ENCODE measurements at places on chromosomes 12 and 14. TPM values are rescaled to one million over a fixed set of nuclear protein-coding genes. Genes with fewer than 3 reads are reported as not detected.

GRCh38 chr12:442235-442884, 17.4 kb upstream of the B4GALNT3 start:
- peak; percentile 22 for DNase-seq

DNA sequence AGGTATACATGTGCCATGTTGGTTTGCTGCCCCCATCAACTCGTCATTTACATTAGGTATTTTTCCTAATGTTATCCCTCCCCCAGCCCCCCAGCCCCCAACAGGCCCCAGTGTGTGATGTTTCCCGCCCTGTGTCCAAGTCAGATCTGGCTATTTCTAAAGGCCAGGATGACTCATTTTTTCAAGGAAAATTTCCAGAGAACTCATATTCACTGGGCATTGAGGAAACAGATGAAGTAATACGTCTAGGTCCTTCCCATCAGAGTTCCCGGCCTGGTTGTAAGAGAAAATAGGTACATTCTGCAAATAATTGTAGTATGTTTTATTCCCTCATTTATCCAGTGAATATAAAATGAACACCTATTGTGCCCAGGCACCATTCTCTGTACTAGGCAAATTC, 345.2 kb downstream of the BCL11B start:
- no peak for DNase-seq

GRCh38 chr12:15910864-15911721, at the start of gene DERA:
Gene DERA (plus strand): TSS chr12:15911332. CDS start chr12:15911384, 52 bp downstream.
- DNase-seq = no peak

- no peak for DNase-seq
Observed at GRCh38 chr12:83827193-83827592, 1085.4 kb downstream of the SLC6A15 start.

DNA sequence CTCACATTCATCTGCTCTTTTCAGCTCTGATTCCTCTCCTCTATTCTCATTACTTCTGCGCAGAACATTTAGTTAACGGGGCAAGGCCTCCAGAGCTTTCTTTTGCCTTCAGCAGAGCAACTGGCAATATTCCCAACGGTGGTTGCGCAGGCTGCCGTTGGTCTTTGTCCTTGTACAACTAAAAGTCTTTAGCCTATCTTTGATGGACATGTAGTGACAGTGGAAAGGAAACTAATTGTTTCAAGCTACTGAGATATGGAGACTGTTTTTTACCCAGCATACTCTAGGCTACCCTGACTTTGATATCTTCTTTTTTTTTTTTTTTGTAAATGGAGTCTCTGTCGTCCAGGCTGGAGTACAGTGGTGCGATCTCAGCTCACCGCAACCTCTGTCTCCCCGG, 12.6 kb downstream of the R3HDM2 start:
- no peak for DNase-seq

DNA sequence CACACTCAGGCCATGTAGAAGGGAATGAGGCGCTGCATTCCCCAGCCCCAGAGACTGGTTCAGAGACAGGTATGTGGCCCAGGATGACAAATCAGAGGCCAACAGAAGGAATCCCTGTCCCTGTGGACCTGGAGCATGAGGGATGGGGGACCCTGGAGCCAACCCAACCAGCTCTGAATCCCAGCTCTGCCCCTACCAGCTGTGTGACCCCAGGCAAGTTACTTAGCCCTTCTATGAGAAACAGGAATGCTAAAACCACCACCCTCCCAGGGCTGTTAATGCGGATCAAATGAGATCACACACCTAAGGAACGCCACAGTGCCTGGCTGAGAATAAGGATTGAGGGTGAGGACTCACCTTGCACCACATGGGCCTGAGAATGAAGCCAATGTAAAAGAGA, 15.6 kb downstream of the ITPK1 start:
- no peak for DNase-seq

GRCh38 chr14:30035361-30035760, 107.7 kb upstream of the PRKD1 start:
- no peak for DNase-seq

- no peak for DNase-seq
Observed at GRCh38 chr12:115943630-115944391, 333.7 kb downstream of the MED13L start.

DNA sequence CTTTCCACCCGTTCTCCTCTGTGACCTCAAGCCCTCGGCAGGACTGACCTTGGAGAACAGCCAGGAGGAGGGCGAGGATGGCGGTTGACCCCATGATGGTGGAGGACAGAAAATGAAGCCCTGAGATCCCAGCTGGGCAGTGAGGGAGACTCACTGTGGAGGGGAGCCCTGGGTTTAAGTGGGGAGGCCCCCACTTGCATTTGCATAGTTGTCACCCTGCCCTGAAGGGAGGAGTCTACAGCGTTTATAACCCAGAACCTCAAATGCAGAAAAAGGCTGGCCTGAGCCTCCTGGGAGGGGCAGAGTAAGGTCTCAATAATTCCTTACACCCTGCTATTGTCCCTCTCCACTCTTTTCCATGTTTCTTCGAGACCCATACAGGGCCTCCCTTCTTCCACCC, 1052.7 kb downstream of the TMEM121 start:
- no peak for DNase-seq

GRCh38 chr12:129827102-129827865, 76.5 kb downstream of the TMEM132D start:
- DNase-seq = no peak

DNA sequence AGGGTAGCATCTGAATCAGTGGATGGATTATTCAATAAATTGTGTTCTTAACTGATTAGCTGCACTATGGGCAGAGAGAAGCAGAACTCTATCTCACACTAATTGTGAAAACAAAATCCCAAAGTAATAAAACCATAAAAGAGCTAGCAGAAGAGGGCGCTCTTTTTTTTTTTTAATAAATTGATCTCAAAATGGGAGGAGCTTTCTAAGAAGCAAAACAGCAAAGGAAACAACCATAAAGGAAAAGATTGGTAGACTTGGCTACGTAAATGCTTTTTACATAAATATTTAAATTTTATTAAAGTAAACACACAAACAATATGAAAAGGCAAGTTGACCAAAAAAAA, 1.5 kb upstream of the TM7SF3 start:
- DNase-seq = no peak

DNA sequence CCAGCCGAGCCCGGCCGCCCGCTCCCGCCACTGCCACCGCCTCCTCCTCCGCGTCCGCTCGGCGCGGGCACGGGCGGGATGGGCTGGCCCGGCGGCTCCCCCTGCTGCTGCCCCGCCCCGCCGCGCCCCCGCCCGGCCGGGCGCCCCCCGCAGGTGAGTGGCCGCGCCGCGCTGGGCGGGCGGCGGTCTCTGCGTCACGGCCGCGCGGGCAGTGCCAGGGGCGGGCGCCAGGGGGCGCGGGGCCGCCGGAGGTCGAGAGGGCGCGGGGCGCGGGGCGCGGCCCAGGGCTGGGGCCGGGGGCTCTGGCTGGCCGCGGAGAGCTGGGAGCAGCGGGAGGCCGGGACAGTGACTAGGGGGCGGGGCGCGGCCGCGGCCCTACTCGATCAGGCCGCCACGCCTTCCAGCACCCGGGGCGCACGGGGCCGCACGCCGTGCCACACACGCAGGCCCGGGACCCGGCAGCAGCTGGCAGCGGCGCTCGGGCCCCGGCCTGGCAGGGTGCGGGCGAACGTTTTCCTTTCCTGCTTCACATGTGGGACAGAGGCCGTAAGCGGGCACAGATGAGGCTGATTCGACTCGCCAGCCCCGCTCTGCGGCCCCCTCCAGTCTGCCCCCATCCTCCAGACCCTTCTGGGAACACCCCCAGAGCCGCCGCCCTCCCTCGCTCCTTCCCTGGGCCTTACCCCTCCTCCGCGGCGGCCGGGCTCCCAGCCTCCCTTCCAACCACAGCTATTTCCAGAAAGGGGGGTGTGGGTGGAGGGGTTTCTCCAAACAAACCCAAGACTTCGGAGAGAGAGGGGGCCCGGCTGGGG, 2.4 kb upstream of the TNS2 start:
- DNase-seq = no peak

DNA sequence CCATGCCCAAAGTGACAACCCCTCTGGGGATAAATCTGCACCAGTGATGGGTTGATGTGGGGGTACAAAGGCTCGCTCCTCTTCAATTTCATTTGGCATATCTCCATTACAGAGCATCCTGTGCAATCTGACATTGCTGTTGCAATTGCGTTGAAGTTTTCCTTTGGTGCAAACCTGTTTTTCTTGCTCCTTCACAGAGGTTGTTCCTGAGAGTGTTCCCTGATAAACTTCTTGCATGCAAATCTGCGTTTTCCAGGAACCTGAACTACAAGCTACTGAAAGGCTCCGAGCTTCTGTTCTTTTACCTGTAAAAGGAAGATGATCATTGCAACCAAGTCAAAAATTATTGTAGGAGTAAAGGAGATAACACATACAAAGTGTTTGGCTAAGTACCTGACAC, 26.1 kb downstream of the SERPINA11 start:
- no peak for DNase-seq

DNA sequence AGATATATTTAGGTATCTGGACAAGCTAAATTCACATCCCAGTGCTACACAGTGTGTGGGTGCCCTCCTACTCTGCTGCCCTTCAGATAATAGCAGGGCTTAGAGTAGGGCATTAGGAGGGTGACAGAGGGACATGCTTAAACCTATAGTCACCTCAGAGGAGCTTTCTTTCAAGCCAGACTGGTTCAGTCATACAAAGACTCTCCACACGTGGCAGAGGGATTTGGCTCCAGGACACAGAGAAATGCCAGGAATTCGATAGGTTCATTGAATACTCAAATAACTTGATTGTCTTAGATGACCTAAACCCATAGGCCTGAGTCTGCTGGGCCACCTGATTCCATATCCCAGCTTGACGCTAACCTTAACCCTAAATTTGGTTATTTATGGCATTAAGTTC, 163.5 kb downstream of the TPH2 start:
- no peak for DNase-seq

DNA sequence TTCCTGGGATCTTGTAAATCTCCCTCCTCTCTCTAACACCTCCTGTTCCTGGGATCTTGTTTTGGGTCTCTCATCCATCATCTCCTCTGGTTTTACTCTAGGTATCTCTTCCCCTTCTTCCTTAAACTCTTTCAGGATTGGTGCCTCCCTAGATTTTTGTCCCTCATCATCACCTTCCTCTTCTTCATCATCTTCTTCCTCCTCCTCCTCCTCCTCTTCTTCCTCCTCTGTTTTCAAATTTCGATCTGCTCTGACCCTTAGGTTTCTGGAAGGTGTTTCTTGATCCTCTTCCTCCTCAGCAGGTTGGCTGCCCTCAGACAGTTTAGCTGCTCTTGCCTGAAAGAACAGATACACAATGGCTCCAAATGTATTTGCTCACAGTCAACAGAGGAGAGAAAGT, 14.5 kb downstream of the ACIN1 start:
- no peak for DNase-seq

GRCh38 chr12:92273076-92273475, 127.4 kb upstream of the BTG1 start:
- DNase-seq = no peak

DNA sequence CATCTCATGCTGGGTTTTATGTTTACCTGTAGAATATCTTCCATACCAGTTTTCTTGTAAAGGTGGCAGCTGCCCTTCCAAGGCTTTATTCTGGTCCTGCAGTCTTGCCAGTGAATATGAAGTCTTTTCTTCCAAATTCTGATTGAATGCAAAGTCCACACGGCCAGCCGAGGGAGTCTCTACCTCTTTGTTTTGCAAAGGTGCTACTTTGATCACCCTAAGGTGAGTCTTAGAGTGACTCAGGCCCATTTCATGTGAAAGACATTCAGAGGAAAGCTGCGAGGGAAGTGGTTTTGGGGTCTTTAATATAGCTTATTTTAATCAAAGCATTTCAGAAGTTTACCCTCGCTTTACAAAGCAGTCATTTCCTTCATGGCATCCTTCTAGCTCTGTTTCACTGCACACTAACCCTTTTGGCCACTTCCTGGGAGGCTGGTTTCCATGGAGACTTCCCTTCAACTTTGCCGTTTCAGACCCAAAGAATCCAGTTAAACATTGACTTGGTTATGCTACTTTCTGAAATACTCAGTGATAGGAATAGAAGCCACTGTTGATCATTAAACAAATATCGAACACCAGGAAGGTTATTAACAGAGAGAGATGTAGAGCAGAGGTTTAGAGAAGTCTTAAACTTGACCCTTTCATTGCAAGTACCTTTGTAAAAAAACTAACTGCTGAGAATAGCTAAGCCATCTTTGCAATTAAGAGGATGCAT, at the start of gene CCDC198:
TSS of gene CCDC198 (minus strand) at position 391 of the 715 bp plus-strand sequence. CDS start at position 249, 142 bp downstream.
- DNase-seq = no peak

DNA sequence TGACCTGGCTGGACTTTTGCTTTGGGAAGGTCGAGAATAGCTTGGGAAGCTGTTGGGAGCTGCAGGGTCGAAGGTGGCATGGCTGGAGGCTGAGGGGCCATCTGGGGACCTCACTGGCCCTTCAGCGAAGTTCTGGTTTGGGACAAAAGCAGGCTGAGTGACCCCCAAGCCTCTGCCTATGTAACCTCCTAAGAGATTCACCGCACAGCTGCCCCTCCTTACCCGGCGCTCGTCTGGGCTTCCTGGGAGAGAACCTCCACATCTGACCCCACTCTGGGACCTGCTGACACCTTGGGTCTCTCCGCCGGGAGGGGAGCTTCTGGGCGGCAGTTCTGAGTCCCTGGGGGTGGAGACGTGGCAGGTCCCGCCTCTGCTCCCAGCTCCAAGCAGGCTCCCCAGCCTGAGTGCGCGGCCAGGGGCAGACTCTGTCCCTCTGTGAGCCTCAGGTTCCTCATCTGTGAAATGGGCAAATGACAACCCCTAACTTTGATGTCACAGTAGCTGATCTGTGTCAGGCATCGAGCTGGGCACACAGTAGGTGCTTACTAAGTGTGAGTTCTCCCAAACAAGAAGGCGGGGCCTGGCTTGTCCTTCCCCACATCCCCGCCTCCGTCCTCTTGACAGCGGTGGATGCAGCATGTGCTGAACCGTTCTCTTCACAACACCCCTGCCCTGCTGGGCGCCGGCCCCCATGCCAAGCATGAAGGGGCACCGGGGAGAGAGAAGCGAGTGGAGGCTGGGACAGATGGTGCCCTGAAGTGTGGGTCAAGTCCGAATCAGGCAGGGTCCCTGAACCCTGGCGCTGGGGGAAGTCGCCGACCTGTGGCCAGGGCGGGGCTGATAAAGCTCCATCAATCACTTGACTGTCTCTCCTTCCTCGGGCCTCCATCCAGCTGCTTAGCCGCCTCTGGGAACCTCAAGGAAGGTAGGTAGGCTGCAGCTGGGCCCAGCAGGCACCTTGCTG, 3.8 kb downstream of the EXOC3L4 start:
- DNase-seq = no peak

- no peak for DNase-seq
Observed at GRCh38 chr14:91255026-91255695, 10.7 kb upstream of the GPR68 start.

Gene POTEM
- not detected for polyA plus RNA-seq

Gene LTBP2
- 7.7 TPM for polyA plus RNA-seq

Gene MIPOL1
- 4.8 TPM for polyA plus RNA-seq

Gene KITLG
- 10.7 TPM for polyA plus RNA-seq

Gene TAS2R8
- polyA plus RNA-seq = not detected

Gene RAB21
- 44.2 TPM for polyA plus RNA-seq

Gene TCL1A
- polyA plus RNA-seq = 0.73 TPM

Gene TAS2R7
- not detected for polyA plus RNA-seq

Gene TMEM63C
- polyA plus RNA-seq = 0.67 TPM

Gene C14orf39
- polyA plus RNA-seq = 1.8 TPM
